Naive thymus-derived CD8-positive, alpha-beta T cell (primary cell): ENCODE measurements at places on chromosomes 6 and 20. TPM values are rescaled to one million over a fixed set of nuclear protein-coding genes. Genes with fewer than 3 reads are reported as not detected.

ACSS1 gene
- 56.7 TPM for total RNA-seq

HLA-DMB gene
- 23.0 TPM for total RNA-seq

IMPG1 gene
- total RNA-seq, result not detected

OLIG3 gene
- total RNA-seq, result not detected

- no peak for DNase-seq
- H3K4me3 ChIP-seq, result no peak overlapping the region
- H3K4me1 ChIP-seq, result peaks cover 45% of the 10 kb centered on the region
- H3K27me3 ChIP-seq, result peaks cover 1% of the 10 kb centered on the region
- no peaks in the 10 kb centered on the region for H3K36me3 ChIP-seq
- H3K27ac ChIP-seq, result no peak overlapping the region
Measured at GRCh38 chr6:16183187-16183664, 54.3 kb downstream of the MYLIP start.

DNA sequence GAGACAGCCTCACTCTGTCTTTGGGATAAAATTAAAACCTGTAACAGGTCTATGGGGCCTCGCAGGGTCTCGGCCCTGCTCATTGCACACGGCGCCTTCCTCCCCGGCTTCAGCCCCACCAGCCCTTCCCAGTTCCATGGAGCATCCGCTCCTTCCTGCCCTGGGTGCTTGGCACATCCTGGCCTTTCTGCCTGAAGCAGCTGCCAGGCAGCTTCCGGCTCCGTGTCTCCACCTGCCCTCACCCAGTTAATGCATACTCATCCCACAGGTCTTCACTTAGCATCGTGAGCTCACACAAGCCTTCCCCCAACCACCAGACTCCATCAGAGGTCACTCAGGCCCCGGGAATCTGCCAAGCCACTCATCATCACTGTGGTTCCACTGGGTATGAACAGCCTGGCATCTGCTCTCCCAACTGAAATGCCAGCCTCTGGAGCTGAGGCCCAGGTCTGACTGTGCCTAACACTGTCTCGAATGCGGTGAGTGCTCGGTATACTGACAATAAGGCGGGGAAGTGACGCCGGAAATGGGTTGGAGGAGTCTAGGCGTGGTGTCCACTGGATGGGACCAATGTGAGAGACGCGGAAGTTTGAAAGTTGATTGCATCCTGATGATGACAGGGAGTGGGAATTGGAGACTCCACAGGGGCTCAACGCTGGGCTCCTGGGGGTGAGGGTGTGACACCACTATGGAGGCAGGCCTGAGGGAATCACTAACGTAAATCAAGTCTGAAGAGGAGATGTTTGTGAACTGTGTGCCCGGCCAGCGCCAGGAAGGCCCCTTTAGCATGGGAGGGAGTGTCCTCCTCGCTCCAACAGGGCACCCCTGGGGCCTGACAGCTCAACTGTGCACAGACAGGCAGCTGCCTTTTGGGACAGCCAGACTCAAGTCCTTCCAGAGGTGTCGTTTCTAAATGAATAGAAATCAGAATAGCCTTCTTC, 245.8 kb downstream of the TTLL2 start:
- H3K27ac ChIP-seq, result no peak overlapping the region
- H3K36me3 ChIP-seq, result no peaks in the 10 kb centered on the region
- H3K4me1 ChIP-seq, result no peaks in the 10 kb centered on the region

- DNase-seq, result no peak
- no peak overlapping the region for H3K27ac ChIP-seq
- peaks cover 6% of the 10 kb centered on the region for H3K27me3 ChIP-seq
- peak overlapping the region; percentile 84 for H3K4me3 ChIP-seq
- no peaks in the 10 kb centered on the region for H3K36me3 ChIP-seq
Measured at GRCh38 chr6:106103728-106104109, 17.6 kb downstream of the PRDM1 start.

DNA sequence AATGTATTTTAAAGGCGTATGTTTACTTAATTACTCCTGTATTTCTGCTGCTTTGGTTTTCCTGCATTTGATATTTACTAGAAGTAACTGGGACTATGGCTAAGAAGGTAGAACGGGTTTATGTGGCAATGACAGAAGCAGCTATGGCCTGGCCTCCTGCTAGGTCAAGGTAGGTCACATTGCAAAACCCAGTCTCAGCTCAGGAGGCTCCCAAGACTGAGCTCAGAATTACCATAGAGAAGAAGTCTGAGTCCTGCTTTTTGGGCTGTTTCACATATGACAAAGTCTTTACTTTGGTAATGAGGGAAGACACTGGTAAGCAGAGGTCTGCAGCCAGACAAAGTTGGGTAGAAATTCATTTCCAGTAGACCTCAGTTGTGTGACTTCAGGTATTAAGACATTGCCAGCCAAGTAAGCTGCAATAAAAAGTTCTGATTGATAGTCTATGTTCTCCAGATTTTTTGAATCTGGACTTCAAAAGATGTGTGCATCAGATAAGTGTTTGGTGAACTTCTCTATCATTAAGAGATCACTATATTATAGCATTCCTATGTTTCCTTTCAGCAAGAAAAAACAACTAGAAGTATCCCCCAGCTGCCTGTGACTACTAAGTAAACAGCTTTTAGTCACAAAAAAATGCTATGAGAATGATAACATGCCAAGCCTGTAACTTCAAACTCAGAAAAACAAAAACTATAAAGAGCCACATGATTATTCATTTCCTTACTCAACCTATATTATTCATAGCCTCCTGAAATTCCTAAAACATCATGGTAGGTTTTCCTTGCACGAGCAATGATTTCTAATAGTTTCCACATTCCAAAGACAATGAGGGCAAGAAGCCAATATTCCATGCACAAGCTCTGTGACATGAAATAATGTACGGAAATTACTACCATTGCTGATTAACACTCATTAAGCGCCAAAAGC, 312.3 kb downstream of the HAO1 start:
- H3K4me3 ChIP-seq, result no peak overlapping the region
- H3K36me3 ChIP-seq, result no peaks in the 10 kb centered on the region
- no peaks in the 10 kb centered on the region for H3K27me3 ChIP-seq
- no peak overlapping the region for H3K27ac ChIP-seq

- H3K36me3 ChIP-seq, result no peaks in the 10 kb centered on the region
- peak overlapping the region; percentile 100 for H3K27ac ChIP-seq
- H3K27me3 ChIP-seq, result no peaks in the 10 kb centered on the region
- peaks cover 37% of the 10 kb centered on the region for H3K4me1 ChIP-seq
Measured at GRCh38 chr6:26234421-26235301, 130.3 kb upstream of the BTN3A2 start.

DNA sequence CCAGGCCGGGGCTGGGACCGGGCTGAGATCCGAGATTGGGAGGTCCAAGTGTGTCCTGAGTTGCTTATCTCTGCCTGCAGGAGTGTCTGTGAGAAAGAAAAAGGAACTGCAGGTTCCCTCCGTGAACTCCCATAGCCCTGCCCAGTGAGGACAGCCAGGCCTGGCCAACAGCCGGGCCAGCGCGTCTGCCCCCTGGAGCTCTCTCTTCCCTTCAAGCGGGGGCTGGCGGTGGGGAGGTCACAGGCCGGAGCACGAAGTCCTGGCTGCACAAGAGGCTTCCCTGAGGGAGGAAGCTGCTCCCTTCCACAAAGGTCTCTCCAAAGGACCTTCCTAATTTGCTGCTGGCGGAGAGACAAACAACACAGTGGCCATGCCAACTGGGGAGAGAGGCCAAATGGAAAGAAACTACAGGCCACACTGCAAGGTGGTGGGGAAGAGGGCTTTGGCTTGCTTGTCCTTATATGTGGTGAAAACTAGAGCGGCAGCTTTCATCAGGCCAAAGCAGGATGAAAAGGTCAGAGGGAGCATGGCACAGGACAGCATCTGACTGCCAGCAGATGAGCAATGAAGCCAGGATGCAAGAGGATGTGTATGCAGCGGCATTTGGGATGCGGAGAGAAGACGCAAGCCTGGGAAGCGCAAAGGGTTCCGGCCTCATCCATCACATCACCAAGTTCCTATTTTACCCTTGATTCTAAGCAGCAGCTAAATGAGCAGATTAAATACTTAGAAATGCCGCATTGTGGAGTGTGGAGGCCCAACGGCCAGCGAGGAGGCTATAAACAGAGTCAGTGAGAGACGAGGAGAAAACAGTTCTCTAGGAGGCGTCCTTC, 260.0 kb downstream of the ERMARD start:
- no peaks in the 10 kb centered on the region for H3K36me3 ChIP-seq
- H3K4me3 ChIP-seq, result no peak overlapping the region
- H3K27me3 ChIP-seq, result peaks cover 23% of the 10 kb centered on the region
- no peak for DNase-seq

DNA sequence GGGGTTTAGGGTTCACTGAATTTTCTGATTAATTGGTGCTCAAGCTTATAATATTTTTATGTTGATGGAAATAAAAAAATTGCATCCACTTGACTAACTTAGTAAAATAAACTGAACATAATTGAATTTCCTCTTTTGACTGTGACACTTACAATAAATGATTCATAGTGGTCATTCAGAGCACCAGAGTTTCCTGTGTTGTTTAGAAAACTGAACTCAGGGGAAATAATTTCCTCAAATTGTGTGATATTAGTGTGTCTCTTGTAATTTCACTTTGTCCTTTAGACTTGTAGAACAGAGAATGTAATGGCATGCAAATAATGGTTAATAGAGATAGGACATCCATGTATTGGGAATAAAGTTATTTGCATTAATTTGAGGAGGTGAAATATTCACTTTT, 319.7 kb upstream of the MAN1A1 start:
- H3K4me1 ChIP-seq, result peaks cover 12% of the 10 kb centered on the region
- no peak overlapping the region for H3K4me3 ChIP-seq
- H3K27me3 ChIP-seq, result peaks cover 4% of the 10 kb centered on the region
- peaks cover 5% of the 10 kb centered on the region for H3K36me3 ChIP-seq

DNA sequence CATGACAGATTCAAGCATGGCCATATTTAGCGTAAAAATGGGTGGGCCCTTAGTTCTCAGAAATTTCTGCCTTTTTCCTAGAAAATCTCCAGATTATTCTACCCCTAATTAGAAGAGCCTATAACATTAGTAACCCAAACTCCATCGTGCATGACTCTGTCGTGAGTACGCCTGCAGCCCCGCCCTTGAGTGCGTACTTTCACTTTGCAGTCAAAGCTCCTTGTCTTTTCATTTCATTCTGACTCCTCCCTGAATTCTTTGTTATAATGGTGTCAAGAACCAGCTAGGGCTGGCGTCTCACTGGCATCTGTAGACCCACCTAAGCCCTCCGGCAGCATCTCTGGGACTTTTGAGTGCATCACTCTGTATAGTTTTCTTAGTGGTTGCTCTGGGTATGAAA, 61.7 kb upstream of the NOX3 start:
- no peaks in the 10 kb centered on the region for H3K4me1 ChIP-seq
- no peak overlapping the region for H3K4me3 ChIP-seq
- no peaks in the 10 kb centered on the region for H3K36me3 ChIP-seq

DNA sequence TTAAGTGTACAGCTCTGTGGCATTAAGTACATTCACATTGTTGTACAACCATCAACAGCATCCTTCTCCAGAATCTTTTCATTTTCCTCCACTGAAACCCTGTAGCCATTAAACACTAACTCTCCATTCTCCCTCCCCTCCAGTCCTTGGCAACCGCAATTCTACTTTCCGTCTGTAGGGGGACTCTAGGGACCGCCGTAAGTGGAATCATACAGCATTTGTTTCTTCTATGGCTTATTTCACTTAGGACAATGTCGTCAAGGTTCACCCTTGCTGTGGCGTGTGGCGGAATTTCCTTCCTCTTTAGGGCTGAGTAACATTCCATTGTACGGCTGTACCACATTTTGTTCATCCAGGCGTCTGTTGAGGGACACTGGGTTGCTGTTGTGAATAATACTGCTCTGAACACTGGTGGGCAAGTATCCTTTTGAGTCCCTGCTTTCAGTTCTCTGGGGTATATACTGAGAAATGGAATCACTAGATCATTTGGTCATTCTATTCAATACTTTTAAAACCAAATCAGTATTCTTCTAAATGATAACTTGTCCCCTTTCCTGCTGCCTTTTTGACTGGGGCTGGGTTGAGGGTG, 50.7 kb downstream of the PPP1R3G start:
- peaks cover 1% of the 10 kb centered on the region for H3K4me1 ChIP-seq
- no peaks in the 10 kb centered on the region for H3K36me3 ChIP-seq
- no peaks in the 10 kb centered on the region for H3K27me3 ChIP-seq
- no peak overlapping the region for H3K4me3 ChIP-seq
- H3K27ac ChIP-seq, result no peak overlapping the region
- peak; percentile 72 for DNase-seq

DNA sequence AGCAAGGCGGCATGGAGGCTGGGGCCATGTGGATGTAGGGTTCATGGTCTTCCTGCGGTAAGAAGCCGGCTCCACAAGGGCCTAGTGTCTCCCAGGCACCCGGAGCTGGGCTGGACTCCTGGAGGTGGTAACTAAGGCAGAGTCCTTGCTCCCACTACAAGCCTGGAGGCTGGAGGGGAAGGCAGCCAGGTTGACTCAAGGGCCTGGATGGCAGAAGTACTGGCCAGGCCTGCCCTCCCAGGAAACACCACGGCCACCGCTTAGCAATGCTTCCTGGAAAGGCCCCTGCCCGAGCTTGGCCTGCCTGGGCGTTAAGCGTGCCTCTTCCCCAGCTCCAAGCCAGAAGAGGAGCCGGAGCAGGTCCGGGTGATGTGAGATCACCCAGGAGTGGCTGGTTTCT, 182.0 kb downstream of the ZDHHC14 start:
- H3K4me3 ChIP-seq, result no peak overlapping the region
- DNase-seq, result no peak
- peaks cover 18% of the 10 kb centered on the region for H3K4me1 ChIP-seq
